ENCODE measurements at places on chromosomes 1 and 21. TPM values are rescaled to one million over a fixed set of nuclear protein-coding genes. Genes with fewer than 3 reads are reported as not detected.

REN gene
- not detected for total RNA-seq

CTBS gene
- total RNA-seq = 12.2 TPM

SPATA21 gene
- not detected for total RNA-seq

SLC27A3 gene
- total RNA-seq = 184 TPM

APP gene
- 369 TPM for total RNA-seq

BARHL2 gene
- 0.11 TPM for total RNA-seq

NMNAT2 gene
- 0.03 TPM for total RNA-seq

PALMD gene
- 0.40 TPM for total RNA-seq

MFN2 gene
- total RNA-seq = 51.7 TPM

RASAL2 gene
- 10.2 TPM for total RNA-seq

MYOC gene
- not detected for total RNA-seq

IFI16 gene
- total RNA-seq = 103 TPM

OR2W3 gene
- not detected for total RNA-seq

HOOK1 gene
- total RNA-seq = not detected

FAM78B gene
- 3.1 TPM for total RNA-seq

DNA sequence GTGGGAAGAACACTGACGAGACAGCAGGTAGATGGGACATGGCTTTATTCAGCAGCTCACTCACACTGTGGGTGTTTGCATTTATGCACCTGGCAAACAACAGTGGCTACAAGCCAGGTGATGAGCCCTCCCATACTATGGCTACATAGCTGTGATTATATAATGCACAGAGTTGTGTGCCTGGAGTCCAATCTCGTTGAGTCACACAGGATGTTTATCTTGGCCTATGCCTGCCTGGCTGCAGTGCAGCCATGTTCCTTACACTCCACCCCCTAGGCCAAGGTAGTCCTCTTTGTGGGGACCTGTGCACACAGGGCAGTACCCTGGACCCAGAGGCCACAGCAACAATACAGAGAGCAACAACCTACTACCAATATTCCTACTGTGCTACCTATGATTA, 1643.8 kb downstream of the MRPL39 start:
- DNase-seq = no peak

DNA sequence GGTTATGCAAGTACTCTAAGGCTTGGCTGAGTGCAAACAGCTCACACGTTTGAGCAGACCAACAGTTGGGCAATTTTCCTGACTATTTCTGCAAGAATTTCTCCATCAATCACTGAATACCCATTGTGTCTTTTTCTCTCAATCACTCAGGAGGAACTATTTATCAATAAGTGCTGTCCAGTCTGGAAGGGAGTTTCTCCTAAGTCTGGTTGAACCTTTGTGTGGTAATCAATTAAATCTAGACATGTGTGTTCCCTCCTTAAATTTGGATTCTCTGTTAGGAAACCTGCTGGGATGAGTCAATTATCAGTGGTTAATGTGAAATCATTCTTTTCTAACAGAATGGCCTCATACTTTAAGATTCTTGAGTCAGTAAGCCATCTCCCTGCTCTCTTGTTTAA, 6.8 kb upstream of the AADACL3 start:
- no peak for DNase-seq

DNA sequence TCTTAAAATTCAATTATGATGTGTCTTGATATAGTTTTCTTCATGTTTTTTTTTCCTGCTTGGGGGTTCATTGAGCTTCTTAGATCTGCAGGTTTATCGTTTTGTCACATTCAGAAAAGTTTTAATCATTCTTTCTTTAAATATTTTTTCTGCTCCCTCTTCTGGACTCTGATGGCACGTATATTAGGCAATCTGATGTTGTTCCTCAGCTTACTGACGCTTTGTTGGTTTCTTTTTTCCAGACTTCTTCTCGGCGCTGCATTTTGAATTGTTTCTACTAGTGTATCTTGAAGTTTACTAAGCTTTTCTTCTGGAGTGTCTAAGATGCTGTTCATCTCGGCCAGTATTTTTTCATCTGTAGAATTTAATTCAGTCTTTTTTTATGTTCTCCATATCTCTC, 44.8 kb upstream of the FMOD start:
- DNase-seq = no peak

DNA sequence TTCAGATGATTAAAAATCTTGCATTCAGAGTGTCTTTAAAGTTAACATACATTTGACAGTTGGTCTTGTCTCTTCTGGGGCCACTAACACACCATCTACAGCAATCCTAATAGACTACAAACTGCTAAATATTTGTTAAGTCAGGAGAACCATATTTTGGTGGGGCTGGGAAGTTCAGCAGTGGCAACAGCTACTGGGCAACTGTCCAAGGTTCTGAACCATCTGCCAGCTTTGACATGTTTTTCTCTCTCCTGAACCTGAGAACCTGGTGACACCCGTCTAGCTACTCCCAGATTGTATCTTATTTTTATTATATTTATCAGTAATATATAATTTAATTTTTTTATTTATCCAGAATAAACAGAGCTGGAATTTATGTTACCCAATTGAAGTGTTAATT, 199.0 kb upstream of the DPYD start:
- DNase-seq = no peak

DNA sequence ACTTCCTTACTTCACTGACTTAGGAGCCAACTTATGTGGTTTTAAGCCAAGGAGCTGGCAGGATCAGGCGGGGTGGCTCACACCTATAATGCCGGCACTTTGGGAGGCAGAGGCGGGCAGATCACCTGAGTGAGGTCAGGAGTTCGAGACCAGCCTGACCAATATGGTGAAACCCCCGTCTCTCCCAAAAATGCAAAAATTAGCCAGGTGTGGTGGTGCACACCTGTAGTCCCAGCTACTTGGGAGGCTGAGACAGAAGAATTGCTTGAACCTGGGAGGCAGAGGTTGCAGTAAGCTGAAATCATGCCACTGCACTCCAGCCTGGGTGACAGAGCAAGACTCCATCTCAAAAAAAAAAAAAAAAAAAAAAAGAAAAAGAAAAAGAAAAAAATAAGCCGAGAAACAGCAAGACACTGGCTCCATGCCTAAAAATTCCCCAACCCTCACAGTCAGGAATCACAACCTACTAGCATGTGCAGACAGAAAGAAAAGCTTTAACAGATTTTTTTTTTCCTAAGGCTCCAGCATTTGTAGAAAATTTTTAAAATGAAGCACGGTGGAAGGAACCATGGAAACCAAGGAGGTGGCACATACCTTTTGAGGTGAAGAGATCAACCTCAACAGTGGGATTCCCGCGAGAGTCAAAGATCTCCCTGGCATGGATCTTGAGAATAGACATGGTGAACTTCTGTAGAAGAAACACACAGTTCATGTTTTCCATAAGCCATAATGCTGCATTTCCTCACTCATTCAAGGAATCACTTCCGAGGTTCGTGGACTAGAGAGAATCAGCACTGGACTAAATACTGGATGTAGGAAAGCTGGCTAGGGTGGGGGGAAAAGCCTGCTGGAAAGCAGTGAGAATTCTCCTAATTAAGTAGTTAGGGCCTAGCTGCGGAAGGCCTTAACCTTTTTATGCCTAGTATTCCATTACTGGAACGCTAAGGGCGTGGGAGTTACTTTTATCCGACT, 4.0 kb downstream of the ENO1 start:
- DNase-seq = no peak

DNA sequence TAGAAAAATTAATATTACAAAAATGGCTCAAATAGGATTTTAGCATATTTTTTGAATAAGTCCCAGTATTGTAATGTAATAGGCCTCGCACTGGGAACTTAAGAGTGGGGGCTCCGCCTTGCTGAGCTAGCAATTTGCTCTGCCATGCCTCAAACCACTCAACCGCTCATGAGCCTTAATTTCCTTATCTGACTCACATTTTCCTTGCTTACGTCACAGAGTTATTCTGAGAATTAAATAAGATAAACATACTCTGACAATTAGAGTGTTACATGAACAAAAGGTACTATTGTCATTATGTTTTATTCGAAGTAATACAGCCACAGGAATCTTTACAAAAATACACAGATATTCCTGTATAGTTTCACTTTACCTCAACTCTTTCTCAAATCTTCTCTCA, 108.1 kb downstream of the SLC44A5 start:
- no peak for DNase-seq

GRCh38 chr1:13687151-13687715, 12.8 kb upstream of the PRDM2 start:
- no peak for DNase-seq

DNA sequence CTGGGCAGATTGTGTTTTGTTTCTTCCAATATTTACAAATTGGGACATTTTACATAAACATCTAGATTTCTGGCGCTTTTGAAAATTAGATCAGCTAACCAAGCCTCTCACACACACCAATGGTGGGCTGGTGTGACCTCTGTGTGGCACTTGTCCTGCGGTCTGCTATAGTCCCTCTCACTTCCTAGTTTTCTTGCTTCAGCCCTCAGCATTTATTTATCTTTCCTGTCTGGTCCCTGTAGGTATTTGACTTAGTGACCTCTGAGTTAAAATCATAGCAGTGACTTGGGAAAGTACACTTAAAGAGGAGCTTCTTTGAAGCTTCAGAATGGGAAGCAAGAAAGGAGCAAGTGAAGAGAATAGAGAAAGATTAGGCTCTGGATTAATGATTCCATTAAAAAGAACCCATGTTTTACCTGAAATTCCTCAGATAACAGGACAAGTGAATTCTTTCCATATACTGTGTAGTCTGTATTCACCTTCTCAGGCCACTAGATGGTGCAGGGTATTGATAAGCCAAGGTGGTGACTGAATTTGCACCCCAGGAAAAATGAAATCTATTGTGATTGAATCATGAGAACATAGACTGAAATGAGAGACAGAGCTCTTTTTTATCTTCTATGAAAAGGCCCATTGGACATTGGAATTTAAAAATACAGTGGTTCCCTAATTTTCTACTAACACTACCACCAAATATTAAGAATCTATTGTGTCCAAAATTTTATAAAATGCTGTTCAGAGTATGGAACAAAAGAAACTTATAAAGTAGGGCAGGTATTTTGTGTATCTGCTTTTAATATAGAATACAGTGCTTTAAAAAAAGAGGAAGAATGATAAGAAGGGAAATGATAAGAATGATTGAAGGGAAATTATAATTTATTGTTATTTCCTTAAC, 7.1 kb upstream of the DIPK1A start:
- peak; percentile 55 for DNase-seq

DNA sequence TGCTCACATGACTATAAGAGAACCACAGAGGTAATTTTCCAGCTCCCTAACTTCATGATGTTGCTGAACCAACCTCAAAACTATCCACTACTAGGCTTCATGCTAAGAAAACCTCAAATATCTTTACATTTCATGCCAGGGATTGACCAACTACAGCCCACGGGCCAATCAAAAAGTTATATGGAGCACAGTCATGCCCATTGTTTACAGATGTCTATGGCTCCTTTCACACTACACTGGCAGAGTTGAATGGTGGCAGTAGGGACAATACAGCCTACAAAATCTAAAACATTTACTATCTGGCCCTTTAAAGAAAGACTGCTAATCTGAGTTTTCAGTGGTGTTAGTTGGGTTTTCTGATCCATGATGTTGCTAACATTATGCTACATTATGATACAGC, 154.8 kb downstream of the TM2D1 start:
- DNase-seq = peak; percentile 57

GRCh38 chr1:31531177-31531999, 44.9 kb upstream of the TINAGL1 start:
- DNase-seq = no peak

DNA sequence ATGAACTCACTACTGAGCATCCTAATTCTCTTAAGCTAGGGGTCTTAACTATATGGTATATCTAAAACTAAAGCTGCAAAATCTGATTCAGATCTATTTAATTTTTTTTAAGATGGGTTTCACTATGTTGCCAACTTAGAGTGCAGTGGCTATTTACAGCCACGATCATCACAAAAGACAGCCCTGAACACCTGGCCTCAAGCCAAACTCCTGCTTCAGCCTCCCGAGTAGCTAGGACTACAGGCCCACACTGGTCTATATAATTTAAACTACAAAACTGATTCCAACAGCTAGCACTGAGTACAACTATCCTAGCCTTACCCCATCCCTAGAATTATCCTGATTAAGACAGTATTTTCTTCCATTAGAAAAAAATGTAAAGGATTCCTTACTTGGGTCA, 37.1 kb downstream of the EIF4G3 start:
- no peak for DNase-seq

- no peak for DNase-seq
These were observed 10.4 kb downstream of the UBE2Q1 start for GRCh38 chr1:154548028-154548427.

DNA sequence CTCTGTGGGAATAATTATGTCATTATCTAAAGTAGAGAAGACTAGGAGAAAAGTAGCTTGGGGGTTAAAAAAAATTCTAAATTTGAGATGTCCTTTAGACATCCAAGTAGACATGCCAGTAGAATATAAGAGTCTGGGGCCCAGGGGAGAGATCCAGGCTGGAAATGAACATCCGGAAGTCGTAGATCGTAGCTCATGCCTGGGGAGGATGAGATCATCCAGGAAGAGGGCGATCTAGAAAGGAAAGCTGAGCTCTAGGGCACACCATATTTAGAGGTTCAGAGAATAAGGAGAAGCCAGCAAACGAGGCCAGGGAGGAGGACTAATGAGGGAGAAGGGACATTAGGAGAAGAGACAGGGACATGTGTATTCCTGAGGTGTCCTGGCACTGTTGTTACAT, 12.2 kb downstream of the NGF start:
- DNase-seq = no peak

GRCh38 chr1:156075162-156075561, 7.1 kb downstream of the MEX3A start:
- no peak for DNase-seq

- no peak for DNase-seq
These were observed 5.0 kb downstream of the GUCA2B start for GRCh38 chr1:42158189-42158588.

GRCh38 chr1:63674238-63674864, 81.1 kb downstream of the PGM1 start:
- peak; percentile 86 for DNase-seq

DNA sequence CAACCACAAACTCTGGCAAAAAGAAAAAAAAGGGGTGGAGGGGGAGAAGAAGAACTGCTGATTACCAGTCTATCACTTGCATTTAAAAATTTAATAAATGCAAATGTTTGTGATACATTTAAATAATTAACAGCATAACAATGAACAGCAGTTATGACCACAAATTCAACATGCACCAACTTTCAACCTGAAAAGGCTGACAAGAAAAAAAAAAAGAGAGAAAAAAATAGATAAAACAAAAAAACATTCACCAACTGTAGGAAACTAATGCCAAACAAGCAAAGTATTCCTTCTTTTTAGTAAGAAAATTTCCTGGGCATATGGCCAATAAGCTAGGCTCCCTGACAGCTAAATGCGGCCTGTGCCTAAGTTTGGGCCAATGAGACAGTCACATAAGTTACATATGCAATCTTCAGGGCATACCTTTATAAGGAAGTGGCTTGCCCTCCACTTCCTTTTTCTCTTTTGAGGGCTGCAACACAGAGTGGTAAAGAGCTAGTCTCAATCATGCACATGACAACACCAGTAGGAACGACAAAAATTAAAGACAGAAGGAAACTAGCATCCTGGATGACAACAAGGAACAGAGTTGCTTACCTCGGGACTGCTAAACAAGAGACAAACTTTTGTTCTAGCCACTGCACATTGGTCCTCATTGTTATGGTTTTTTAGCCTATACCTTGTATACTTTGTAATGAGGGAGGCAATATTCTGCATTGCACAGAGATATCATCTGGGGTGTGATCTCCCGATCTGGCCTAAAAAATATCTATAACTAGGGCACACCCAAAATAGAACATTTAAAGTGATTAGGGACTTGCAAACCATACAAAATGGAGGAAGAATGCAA, 24.2 kb upstream of the PHTF1 start:
- DNase-seq = no peak

- no peak for DNase-seq
These were observed 74.1 kb downstream of the SERINC2 start for GRCh38 chr1:31487143-31487542.

Measured in SK-MEL-5 (cell line).